ENCODE measurements at places on chromosomes 3 and 15. TPM values are rescaled to one million over a fixed set of nuclear protein-coding genes. Genes with fewer than 3 reads are reported as not detected.

DNA sequence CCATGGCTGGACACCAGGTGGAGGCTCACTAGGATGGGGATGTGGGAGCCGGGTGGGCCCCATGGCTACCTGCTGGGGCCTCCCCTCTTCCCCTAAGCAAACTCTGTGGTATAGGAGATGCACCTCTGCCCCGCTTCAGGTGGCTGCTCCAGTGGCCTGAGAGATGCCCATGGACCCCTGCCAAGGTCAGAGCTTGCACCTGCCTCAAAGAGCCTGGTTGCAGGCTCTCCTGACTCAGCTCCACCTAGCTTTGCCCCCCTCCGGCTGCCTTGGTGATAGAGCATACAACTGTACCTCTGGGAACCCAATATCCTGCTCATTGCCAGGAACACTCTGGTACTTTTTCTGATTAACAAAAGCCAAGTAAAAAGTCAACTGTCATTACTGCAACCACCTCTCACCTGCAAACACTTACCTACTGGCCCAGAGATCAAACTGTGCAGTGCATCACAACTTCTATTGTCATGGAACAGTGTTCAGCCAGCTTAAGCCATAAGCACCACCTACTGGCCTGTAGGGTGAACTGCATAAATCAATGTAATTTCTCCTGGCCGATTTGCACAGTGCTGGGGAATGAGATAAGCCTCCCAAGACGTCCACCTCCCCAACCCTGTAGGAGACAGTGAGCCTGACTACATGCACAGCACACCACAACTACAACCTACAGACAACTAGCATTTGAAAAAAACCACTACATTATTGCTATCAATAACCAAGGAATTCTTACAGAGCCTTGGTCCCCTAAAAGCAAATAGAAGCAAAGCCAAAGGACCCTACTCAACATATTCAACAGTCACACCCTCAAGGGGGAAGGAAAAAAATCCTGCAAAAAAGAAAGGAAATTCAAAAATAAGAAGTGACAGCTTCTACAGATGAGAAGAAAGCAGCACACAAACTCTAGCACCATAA, 352.4 kb upstream of the ARHGEF26 start:
- DNase-seq: peak; percentile 59

- no peak for DNase-seq
Observed at GRCh38 chr3:167762296-167762695, 26.8 kb downstream of the SERPINI1 start.

Gene BCL2A1
- polyA plus RNA-seq: 27.4 TPM

Gene EFCAB12
- not detected for polyA plus RNA-seq

Gene PGBD4
- polyA plus RNA-seq: 1.1 TPM

GRCh38 chr3:156334841-156335545, 214.6 kb downstream of the KCNAB1 start:
- DNase-seq: no peak

Measured in naive thymus-derived CD8-positive, alpha-beta T cell (primary cell).